Tongue (tissue), 3 donors: ENCODE measurements at places on chromosomes 6 and 20. TPM values are rescaled to one million over a fixed set of nuclear protein-coding genes. Genes with fewer than 3 reads are reported as not detected.

Gene RWDD2A
- 2.4 TPM for total RNA-seq

Gene OR2J3
- total RNA-seq, result not detected

Gene SEMG1
- total RNA-seq, result not detected

Gene GNAS-AS1
- 2.5 TPM for total RNA-seq

Gene LHFPL5
- not detected for total RNA-seq

Gene SLC44A4
- total RNA-seq, result 1.7 TPM

Gene HLA-DQA1
- not detected for total RNA-seq

Gene TINAG
- not detected for total RNA-seq

GRCh38 chr20:63054681-63055240 lies 48.0 kb upstream of the BHLHE23 start:
- DNase-seq, result no peak

- no peak for DNase-seq
Observed at GRCh38 chr20:54535033-54535432, 59.6 kb downstream of the DOK5 start.

DNA sequence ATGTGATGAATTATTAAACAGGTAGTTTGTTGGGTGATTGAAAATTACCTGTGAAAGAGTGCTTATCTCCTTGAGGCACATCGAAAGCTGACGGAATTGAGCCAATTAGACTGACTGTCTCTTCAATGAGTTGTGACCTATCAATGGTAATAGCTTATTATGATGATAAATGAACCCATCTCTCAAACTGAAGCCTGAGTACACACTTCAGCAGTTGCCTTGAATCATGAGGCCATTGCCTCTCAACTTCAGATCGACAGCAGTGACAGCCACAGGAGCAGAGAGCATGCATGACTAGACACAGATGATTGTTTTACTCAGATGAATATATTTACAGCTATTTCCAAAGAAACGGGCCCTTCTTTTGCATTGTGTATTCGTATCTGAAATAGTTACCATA lies 323.9 kb downstream of the LAMA2 start:
- no peak for DNase-seq

GRCh38 chr6:167688123-167688522 lies 138.6 kb upstream of the AFDN start:
- DNase-seq, result no peak

DNA sequence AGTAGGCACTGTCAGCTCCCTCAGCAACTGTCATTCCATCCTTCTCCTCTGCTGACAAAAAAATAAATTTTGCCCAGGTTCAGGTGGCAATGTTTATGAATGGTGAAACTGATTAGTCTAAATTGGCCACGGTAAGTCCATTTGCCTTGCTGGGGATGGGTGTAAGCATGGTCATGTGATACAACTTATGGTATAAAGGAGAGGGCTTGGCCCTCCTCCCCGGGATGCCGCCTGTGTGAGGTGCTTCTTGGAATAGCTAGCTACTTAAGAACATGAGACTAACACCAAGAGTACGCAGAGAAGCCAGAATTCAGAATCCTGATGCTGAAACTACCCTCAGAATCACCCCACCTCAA lies 94.4 kb upstream of the MAP7 start:
- DNase-seq, result no peak

- DNase-seq, result no peak
Observed at GRCh38 chr20:64093013-64093503, 8.9 kb upstream of the LKAAEAR1 start.

DNA sequence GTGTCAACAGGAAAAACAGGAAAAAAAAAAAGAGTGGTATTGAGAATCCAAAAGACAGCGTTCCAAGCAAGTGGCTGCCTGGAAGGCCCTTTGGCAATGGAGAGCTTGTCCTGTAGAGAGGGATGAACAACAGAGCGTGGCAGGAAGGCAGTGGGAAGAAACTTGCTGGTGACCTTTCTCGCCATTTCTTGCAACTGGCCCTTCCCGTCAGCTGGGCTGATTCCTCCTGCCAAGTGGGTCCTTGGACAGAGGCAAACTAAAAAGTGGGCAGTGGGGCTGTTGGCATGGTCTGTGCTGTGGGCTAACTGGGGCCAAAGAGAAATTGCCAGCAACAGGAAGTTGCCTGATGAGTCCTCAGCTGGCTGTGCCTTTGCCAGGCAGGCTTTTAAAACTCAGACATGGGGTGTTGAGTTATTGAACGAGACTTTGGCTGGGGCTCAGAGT lies 43.9 kb upstream of the CLDN20 start:
- DNase-seq, result no peak

- DNase-seq, result no peak
Observed at GRCh38 chr20:62177307-62177706, 5.5 kb upstream of the MTG2 start.

DNA sequence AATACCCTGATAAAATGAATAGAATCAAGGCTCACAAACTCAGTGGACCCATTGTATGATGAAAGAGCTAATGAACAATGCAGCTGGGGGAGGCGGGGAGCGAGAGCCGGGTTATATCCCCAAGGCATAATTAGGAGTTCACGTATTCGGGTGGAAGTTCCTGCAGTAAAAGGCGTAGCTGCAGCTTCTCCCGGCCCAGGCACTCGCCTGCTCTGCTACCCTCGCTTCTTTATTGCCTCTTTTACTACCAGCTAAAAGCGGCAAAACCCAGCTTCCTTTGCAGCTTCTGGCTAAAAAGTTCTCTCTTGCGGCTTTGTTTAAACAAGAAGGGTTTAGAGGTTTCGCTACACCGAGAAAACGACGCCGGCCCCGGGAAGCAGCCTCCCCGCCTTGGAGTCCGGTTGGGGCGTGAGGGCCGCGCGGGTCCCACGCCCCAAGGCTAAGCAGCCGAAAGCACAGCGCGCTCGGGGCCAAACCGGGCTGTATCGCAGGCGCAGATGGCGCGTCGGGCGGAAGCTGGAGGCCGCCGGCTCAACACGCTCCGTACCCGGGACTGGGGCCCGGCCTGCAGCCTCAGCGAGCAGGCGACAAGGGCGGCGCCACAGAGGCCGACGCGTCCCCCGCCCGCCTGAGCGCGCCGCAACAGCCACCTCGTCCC lies 1.6 kb downstream of the ZBTB2 start:
- DNase-seq, result peak; percentile 82

DNA sequence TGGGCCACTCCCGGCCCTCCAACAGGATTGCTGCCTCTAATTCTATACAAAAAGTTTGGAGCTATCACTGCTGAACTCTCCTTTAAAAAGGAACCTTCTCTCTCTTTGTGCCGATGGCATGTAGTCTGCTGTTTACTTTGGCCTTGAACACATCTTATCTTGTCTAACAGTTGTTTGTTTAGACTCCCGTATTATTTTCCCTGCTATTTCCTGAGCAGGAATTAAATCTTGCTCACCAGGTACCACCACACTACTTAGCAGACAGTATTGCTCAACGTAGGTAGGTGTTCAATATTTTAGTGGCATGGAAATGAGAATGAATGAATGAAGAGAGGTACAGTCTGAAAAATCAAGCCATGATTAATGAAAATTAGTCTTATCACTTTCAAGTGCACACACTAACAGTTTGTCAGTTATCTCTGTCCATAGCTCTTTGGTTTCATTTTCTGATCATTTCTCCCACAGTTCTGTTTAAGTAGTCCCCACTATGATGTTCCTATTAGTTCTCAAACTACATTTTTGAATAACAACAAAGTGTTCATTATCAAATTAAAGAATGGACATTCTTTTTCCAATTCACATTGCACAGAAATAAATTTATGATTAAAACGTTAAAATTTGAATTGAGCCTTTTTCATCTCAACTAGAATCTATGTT lies 6.8 kb upstream of the HEY2 start:
- no peak for DNase-seq

GRCh38 chr6:74928203-74928602 lies 277.6 kb downstream of the COL12A1 start:
- no peak for DNase-seq

DNA sequence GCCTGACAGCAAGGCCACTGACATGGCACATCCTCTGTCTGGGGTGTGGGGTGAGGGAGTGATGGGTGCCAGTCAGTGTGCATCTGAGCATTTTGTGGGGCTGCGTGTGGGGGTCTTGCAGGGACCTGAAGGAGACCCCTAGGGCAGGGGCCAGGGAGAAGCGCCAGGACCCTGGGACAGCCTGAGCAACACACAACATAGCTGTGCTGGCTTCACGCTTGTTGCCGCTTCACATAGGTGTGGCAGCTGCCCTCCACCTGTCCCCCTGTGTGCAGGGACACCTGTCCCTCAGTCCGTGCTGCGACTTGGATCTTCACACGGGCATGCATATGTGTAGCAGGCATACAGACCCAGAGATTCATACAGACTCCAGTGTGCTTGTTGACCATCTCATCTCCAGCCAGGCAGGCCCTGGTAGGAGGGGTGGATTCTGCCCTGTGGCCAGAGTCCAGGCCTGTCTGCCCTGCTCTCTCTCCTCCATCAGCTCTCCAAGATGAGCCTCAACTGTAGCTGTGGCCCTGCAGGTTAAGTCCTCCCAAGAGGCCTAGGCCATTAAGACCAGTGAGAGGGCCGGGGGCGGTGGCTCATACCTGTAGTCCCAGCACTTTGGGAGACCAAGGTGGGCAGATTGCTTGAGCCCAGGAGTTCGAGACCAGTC lies 3.2 kb upstream of the NPBWR2 start:
- DNase-seq, result no peak

DNA sequence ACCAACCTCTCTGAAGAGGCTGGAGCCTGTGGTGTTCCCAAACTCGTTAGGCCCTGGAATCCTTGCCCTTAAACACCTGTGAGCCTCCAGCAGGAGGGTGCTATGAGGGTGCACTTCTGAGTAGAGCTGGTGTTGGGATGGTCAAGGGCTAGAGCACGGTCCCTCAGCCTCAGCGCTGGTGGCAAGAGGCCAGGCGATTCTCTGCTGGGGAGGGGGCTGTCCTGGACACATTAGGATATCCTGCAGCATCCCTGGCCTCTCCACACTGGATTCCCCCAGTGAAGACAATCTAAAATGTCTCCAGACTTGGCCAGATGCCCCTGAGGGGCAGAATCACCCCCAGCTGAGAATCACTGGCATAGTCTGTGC lies 157.8 kb downstream of the SYCP2 start:
- no peak for DNase-seq

GRCh38 chr6:152984513-152984872 lies 1.7 kb upstream of the FBXO5 start:
- DNase-seq, result peak; percentile 27

DNA sequence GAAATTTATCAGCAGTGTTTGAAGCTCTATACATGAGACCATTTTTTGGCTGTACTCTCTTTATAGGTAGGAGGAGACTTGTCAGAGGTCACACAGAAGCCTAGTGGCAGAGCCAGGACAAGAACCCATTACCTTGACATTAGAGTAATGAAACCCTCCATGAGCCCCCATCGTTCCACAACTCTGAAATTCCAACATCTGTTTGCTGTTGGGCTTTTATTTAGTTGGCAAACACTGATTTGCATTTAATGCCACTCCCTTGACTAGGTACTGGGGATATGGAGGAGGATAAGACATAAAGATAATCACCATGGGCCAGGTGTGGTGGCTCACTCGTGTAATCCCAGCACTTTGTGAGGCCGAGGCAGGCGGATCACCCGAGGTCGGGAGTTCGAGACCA lies 1.6 kb downstream of the GSS start:
- no peak for DNase-seq

DNA sequence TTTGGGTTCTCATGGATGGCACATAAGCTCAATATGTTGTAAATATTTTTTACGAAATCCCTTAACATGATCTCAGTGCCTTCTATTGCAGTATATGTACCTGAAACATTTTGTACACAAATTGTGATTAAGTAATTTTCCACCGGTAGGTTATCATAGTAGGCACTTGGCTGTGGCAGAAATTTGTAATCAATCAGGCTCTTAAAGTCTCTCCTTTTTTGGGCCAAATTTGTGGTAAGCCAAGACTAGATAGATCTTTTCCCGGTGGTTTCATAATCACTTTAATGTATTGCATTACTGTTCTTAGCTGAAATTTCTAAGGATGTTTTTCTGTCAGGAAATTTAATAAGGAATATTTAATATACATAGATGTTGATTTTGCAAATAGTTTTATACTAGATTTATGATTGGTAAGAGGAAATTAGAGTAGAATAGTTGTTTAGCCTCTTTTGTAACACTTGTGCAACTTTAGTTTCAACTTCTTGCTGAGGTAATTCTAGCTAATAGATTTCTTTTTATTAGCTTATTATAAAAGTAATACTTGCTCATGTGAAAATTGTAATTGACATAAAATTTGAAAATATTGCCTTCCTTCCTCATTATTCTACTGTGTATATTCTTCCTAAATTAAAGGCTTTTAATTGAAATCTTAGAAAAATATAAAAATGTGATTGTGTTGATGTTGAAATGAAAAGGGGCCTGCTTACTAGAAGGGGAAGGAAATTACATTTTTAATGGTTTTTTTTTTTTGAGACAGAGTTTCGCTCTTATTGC lies 3.2 kb downstream of the PCMT1 start:
- no peak for DNase-seq

GRCh38 chr20:35305682-35306556 lies 13.7 kb upstream of the FAM83C start:
- DNase-seq, result no peak

DNA sequence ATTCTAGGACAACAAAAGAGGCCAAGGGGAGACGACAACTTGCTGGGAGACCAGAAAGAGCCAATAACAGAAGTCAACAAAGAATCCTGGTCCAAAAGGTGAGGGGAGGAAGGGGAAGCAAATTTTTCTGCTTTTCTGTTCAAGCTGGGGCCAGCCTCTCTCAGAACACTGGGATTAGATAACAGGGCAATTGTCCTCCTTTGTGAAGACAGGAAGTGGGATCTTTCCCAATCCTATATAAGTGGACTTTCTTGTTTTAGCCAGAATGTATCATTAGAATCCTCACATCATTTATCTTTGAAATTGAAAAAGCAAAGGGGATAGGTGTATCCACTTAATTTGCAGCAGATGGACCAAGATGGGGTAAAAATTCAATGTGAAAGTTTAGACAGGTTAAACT lies 101.2 kb upstream of the COL21A1 start:
- no peak for DNase-seq
